ENCODE measurements at places on chromosomes 6 and 20.

DNA sequence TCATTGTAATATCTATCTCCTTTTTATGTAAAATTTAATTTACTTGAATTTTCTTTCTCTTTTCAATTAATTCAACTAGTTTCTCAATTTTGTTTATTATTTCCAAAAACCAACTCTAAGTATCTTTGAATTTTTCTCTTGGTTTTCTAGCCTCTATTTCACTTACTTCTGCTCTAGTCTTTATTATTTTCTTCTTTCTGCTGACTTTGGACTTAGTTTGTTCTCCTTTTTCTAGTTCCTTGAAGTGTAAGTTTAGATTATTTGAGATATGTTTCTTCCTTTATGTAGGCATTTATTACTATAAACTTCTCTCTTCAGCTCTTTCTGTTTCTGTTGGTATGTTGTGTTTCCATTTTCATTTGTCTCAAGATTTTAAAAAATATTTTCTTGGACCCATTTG is 70.8 kb downstream of the TNFAIP3 start:
- no peak for DNase-seq

GRCh38 chr20:21389368-21389767 is 8.0 kb downstream of the NKX2-4 start:
- no peak for DNase-seq

GRCh38 chr6:31180500-31180899 is 10.0 kb upstream of the POU5F1 start:
- peak; percentile 77 for DNase-seq

DNA sequence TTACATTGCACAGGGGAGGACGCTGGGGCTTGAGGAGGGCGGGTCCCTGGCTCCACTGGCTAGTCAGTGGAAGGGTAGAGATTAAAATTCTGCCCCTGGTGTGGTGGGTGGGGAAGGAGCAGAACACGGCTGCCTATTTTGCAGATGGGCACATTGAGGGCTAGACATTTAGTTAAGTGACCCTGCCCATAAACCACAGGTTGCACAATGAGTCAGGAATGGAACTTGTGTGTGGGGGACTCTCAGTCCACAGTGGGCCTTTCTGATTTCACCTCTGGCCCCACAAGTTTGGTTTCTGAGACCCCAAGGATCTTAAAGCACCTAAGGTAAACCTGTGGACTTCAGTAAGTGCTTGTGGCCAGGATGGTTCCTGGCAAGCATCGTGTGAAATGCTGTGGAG is 22.0 kb upstream of the CCDC167 start:
- no peak for DNase-seq

- no peak for DNase-seq
These were observed 3.2 kb downstream of the DEF6 start for GRCh38 chr6:35300848-35301247.

- DNase-seq = no peak
These were observed 23.8 kb upstream of the SMOC2 start for GRCh38 chr6:168417191-168417590.

DNA sequence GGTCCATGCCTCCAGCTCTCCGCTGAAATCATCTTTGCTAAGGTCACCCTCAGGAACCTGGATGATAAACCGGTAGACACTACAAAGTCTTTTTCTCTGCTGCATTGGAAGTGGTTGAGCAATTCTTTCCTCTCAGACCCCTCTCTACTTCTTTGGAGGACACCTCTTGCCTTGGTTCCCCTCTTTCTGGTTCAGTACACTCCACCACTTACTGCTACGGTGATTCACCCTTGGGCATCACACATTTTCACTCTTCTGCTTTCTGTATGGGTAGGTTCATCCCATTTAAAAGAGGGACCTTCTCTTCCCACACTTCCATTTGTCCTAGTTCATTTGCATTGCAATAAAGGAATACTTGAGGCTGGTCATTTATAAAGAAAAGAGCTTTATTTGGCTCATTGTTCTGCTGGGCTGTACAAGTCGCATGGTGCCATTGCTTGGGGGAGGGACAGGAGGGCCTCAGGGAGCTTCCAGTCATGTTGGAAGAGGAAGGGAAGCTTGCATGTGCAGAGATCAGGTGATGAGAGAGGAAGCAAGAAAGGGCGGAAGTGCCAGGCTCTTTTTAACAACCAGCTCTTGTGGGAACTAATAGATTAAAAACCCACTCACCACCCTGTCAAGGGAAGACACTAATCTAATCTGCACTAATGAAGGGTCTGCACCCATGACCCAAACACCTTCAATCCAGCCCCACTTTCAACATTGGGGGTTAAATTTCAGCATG is 149.7 kb upstream of the TMEM170B start:
- DNase-seq = no peak

GRCh38 chr20:25025986-25026605 is 31.8 kb downstream of the ACSS1 start:
- DNase-seq = no peak

DNA sequence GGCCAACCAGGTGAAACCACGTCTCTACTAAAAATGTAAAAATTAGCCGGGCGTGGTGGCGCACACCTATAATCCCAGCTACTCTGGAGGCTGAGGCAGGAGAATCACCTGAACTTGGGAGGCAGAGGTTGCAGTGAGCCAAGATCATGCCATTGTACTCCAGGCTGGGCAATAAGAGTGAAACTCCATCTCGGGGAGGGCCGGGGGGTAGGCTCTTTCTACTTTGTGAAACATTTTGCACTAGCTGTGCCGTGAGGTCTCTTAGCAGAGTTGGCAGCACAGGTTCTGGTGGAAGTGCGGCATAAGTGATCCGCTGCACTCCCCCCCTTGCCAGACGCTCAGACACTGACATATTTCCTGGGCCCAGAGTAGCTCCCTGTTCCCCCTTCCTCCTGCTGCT is 24.5 kb downstream of the PSMG4 start:
- no peak for DNase-seq

DNA sequence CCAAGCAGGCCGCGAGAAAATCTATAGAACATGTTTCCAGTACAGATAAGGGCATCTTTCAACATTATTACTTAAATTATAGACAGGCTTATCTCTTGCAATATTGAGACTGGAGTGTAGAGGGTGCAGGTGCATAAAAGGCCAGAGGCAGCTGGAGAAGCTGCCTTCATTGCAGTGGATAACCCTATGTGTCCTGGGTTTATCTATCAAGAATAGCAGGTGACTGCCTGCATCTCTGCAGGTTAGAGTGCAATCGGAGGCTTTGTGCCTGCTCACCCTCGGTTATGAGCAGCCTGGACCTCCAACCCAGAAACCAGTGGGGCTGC is 28.7 kb upstream of the ECI2 start:
- no peak for DNase-seq

- no peak for DNase-seq
These were observed 73.8 kb downstream of the SASH1 start for GRCh38 chr6:148416330-148416965.

DNA sequence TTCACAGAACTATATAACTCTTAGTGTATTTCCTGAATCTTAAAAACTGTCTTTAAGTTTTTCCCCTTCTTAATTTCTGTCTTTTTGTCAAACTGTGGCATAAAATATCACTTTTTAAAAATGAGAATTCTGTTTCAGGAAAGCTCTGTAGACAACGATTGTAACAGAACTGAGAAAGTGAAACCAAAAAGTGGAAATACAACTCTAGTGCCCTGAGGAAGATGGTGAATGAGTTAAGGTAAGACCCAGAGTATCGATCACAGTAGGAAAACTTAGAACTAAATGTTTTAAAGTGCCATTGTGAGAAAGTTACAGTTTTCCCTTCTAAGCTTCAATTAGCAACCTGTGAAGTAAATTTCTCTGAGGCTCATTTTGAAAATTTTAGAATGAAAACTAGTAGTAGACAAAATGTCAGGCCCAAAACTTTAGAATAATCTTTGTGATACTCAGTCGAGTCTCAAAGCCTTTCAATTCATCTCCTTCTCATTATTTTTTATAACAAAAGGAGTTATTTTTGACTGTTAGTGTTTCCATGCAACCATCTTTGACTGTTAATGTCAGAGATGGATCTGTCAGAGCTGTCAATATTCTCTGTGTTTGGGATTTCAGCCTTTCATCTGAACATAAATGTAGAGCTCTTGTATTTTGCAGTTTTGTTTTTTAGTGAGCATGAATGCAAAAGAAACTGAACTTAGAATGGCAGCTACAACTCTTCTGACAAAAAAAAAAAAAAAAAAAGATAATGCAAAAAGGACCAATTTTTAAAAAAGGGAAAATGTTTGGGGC is 19.0 kb upstream of the TRDN start:
- DNase-seq = no peak

GRCh38 chr6:106961136-106961535 is 13.4 kb downstream of the CD24 start:
- no peak for DNase-seq

- DNase-seq = no peak
These were observed 28.4 kb downstream of the ZNF217 start for GRCh38 chr20:53565254-53565653.

DNA sequence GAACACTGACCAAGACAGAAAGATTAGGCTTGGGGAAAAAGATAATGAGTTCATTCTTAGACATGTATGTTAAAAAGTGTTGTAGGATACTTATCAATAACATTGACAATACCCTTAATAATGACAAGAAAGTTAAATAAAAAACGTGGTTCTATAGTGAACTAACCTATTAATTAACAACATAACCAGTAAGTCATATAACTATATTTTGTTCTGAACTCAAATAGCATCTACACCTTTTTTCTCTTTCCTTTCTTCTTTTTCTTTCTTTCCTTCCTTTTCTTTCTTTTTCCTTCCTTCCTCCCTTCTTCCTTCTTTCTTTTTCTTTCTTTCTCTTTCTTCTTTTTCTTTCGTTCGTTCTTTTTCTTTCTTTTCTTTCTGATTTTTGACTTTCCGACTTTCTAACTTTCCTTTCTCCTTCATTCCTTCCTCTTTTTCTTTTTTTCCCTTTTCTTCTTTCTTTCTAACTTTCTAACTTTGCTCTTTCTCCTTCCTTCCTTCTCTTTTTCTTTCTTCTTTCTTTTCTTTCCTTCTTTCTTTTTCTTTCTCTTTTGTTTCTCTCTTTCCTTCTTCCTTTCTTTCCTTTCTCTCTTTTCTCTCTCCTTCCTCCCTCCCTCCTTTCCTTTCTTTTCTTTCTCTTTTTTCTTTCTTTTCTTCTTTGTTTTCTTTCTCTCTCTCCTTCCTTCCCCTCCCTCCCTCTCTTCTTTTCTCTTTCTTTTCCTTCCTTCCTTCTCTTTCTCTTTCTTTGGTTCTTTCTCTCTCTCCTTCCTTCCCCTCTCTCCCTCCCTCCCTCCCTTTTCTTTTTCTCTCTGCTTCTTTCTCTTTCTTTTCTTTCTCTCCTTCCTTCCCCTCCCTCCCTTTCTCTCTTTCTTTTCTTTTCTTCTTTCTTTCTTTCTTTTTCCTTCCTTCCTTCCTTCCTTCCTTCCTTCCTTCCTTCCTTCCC is 24.6 kb downstream of the PRSS35 start:
- no peak for DNase-seq

- DNase-seq = peak; percentile 51
These were observed 141.3 kb upstream of the CARMIL1 start for GRCh38 chr6:25137916-25138232.

- DNase-seq = no peak
These were observed 1.6 kb upstream of the SOX18 start for GRCh38 chr20:64051033-64051452.

DNA sequence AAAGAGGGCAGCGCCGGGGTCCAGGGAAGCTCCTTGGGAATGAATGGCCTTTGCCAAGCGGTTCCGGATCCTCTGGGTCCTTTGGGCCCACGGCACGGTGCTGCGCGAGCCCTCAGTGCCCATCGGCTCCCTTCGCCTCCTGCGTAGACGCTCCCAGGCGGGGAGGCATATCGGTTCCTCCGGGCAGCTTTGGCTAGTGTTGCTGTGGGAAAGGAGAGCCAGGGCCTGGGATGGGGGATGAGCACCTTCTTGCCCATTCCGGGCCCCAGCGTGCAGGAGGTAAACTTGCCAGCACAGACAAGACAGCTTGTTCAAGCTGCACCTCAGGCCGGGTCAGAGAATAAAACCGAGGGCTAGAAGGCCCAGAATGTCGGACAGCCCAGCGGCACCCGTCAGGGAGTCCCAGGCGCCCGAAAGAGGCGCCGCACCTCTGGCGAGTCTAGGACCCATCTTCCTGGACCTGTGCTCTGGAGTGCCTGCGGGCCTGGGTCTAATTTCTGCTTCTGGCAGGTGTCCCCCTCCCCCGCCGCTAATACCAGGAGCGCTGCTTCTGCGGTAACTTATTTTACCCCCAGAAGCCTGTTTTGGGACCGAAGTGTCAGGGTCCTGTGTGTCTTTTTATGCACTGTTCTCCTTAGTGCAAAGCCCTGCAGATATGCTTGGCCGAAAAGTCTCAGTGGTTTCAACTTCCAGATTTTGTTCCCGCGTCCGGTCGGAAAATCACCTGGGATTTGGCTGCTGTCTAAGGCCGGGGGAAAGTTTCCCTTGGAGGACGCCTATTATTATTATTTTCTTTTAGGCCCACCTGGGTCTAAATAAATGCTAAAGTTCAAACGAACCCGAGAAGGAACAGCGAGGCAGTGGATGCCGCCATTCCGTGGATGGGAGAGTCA is 1.7 kb upstream of the TFAP2C start:
- DNase-seq = no peak

GRCh38 chr20:24147961-24148360 is 159.4 kb upstream of the GGTLC1 start:
- no peak for DNase-seq

DNA sequence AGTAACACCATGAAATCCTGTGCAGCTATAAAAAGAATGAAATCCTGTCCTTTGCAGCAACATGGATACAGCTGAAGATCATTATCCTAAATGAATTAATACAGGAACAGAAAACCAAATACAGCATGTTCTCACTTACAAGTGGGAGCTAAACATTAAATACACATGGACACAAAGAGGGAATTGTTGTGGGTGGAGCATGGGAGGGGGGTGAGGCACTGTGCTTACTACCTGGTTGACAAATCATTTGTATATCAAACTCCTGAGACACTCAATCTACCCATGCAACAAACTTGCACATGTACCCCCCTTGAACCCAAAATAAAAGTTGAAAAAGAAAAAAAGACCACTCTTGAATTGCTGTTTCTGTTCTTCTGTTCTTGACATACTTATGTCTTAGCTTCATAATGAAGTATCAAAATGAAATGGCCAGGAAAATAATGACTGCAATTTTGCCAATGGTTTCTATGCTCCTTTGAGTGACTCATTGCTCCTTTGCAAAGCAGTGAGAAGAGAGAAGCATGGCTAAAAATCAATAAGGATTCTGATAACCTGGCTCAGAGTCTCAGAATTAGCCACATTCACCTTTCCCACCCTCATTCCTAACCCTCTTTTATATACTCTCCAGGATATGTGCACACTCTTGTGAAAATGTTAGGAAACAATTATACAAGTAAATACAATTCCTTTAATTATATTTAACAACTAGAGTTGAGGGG is 71.0 kb downstream of the CYP39A1 start:
- DNase-seq = no peak

DNA sequence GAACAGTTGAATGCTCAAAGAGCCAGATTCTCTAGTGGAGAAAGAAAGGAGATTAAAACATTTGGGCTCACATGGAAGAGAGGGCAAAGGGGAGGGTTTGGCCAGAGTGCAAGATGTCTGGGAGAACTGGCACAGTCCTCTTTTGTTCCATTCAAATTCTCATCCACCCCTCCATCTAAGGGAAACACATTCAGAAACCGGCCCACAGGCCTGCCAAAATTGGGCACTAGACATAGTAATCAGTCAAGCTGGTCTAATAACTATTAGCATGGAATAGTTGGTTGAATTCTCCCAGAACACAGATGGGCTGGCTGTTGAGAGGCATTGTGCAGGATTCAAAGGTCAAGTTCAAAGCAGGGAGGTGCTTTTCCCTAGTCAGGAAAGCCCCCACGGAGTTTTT is 341.4 kb upstream of the IRAK1BP1 start:
- DNase-seq = no peak

All from stimulated activated CD4-positive, alpha-beta T cell treated with anti-CD3 and anti-CD28 coated beads, Interleukin-2, amount 100 ng/mL, for 24 hours (primary cell).